ENCODE measurements at places on chromosomes 2 and 18. TPM values are rescaled to one million over a fixed set of nuclear protein-coding genes. Genes with fewer than 3 reads are reported as not detected.

DNA sequence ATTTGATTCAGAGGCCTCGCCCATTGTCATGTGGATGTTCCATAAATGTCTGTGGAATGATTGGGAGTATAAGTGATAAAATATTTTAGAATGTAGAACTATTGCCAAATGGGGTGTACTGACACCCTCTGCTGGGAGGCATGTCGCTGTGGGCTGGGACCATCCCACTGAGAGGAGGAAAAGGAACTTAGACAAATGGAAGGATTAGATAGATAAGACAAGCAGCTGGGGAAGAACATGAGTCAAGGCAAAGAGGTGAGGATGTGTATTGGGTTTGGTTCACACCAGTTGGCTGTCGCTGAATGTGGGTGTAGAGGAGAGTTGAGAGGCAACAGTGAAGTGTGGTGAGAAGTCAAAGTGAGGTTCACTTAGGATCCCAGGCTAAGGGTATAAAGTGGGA is 4.0 kb downstream of the C2orf74 start:
- no peak for DNase-seq

DNA sequence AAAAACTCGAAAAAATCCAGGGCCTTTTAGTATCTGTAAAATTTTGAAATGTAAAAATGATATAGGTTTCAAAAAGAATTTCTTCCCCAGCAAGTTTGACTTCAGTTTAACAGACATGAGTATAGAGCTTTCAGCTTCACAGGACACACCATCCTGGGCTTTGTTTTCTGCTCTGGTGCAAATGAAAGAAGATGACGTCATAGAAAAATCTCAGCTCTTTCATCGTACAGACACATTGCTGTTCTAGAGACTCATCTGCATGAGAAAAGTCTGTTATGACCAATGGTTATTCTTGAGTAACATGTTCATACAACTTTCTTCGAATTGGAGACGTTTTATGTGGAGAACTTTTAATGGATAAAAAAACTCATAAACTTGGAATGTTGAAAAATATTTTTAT is 111.7 kb upstream of the DYNAP start:
- DNase-seq = no peak

DNA sequence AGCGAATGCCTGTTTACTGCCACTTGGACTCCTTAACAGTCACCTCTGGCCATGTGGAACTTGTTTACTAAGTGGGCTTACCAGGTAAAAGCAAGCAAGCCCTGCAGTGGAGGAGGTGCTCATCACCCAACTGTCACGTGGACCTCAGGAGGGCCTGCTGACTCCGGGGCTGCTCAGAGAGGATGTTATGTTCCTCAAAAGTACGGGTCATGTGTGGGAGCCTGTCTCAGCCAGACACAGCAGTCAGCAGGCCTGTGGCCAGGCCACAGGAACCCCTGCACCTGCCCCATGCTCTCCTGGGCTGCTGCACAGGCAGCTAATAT is 36.2 kb downstream of the AMER3 start:
- no peak for DNase-seq

DNA sequence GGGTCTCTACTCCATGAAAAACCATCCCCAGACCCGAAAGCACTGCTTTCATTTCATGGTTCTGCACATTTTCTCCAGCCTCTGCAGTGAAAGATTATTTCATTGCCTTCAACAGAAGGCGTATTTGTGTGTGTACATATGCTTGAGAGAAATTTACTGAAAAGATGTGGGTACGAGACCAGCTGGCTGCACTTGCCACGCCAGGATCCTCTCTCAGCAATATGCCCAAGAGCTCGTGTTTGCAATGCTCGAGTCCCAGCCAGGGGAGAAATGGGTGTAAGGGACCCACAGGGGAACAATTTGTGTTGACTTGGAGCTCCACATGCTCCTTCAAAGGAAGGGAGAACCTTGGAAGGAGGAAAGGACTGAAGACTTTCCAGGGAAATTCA is 37.3 kb downstream of the TMEM177 start:
- DNase-seq = no peak

GRCh38 chr2:122927197-122927596 is 1097.9 kb upstream of the CNTNAP5 start:
- no peak for DNase-seq

GRCh38 chr18:25843791-25844190 is 246.6 kb downstream of the SS18 start:
- DNase-seq = no peak

DNA sequence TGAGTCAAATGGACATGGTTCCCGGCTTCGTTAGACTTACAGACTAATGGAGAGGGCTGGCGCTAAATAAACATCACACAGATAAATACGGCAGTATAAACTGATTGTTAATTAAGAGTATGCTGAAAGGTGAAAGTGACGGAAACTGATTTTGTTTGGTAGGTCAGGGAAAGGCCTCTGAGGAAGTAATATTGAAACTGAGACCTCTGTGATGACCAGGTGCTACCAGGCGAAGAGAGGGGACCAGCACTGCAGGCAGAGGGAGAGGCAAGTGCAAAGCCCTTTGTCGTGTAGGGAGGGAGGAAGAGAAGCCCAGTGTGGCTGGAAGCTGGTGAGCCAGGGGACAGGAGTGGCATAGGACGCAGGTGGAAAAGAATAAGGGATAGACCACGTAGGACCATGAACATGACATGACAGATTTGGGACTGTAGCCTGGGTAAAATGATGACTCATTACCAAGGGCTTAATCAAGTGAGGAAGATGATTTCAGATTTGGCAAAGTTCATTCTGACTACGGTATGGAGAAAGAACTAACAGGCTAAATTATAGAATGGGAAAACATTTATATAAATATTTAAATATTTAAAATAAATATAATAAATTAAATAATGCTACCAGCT is 433.1 kb downstream of the NCKAP5 start:
- no peak for DNase-seq

The RAX gene
- not detected for polyA plus RNA-seq

The CDK15 gene
- polyA plus RNA-seq = 1.1 TPM

The GAREM2 gene
- polyA plus RNA-seq = 5.6 TPM
